ENCODE measurements at places on chromosomes 2 and 18.

DNA sequence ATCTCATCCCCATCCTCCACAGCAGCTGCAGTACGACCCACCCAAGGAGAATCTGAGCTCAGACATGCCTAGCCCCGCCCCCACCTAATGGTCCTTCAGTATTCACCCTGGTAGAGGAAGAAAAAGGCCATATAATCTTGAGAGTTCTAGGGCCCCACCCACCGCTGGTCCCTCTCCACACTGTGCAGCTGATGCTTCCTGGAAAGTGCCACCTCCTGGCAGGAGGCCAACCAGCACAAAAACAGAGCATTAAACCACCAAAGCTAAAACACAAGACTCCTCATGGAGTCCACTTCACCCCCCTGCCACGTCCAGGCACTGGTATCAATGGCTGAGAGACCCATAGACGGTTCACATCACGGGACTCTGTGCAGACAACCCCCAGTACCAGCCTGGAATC lies 40.7 kb downstream of the MC4R start:
- no peak for DNase-seq

- no peak for DNase-seq
Measured at GRCh38 chr18:44652722-44653121, 28.0 kb upstream of the SETBP1 start.

GRCh38 chr2:107721178-107721577 lies 105.5 kb upstream of the RGPD4 start:
- no peak for DNase-seq

GRCh38 chr2:144325086-144325485 lies 194.8 kb downstream of the ZEB2 start:
- no peak for DNase-seq

DNA sequence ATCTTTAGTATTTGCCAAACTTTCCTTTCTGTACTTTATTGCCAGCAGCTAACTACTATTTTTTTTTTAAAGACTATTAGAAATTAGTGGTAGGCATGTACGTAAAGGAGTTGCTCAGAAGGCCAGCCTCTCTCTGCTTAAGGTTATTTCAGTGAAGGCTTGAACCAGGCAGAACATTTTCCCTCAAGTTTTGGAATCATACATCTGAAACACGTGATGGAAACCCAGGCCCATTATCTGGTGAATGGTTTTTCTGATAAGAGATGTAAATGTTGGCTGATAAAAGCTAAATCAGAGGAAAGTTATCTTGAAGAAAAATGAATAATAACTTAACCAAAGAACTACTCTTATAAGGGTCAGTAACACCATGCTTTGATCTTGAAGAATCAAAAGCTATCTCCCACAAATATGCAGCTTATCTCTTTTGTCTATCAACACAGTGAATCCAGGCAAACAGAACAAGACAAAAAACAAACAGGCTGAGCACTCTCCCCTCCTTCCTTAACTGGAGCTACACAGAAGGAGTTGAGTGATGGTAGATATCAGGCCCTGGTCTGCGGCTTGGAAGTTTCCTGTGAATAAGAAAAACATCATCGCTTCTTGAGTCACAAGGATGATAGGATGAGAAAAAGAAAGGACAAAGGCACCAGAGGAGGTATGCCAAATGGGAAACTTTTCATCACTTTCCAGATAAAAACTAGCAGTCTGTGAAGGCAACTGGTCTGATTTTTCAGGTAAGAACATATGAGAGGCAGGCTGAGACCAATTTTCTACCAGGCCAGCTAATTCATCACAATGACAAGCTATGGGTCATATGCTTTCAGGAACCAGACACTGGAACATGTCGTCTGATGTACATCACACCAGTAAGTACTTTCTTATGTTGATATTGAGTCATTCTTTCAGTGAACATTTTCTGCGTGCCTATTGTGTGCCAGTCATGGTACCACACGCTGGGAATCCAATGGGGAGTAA lies 88.4 kb upstream of the STK17B start:
- peak; percentile 91 for DNase-seq

DNA sequence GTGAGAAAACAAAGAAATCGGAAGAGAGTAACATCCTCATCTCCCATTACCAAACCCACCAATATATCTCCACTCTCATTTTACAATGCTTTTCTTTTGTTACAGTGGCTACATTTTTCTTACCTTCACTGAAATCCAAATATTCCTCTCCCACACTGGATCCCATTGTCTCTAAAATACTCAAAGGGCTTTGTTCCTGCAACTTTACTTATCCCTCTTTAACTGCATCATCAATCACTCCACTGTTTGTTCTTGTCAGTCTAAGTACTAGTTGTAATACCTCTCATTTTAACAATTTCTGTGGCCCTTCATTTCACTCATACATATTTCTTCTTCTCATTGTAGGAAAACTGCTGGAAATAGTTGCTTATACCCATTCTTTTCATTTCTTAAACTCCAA lies 464.2 kb upstream of the PIK3C3 start:
- no peak for DNase-seq

- DNase-seq, result no peak
Measured at GRCh38 chr2:40400336-40400953, 51.4 kb downstream of the SLC8A1 start.

- DNase-seq, result no peak
Measured at GRCh38 chr2:163731735-163732134, 4.1 kb downstream of the FIGN start.

- no peak for DNase-seq
Measured at GRCh38 chr2:197270601-197271000, 40.0 kb downstream of the ANKRD44 start.

DNA sequence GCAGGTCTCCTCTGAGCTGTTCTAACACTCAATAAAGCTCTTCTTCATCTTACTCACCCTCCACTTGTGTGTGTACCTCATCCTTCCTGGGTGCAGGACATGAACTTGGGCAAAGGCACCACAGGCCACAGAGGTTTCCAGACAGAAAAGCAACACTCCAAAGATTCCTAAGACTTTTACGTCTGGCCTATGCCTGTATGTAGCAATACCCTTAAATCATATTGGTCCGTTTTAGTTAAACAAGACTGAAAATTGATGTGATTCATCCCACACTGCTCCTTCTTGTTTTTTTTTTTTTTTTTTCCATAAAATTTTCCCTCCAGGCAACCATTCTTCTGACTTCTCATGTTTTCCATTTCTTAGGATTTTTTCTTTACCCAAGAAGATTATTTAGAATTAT lies 404.3 kb downstream of the PID1 start:
- DNase-seq, result no peak

DNA sequence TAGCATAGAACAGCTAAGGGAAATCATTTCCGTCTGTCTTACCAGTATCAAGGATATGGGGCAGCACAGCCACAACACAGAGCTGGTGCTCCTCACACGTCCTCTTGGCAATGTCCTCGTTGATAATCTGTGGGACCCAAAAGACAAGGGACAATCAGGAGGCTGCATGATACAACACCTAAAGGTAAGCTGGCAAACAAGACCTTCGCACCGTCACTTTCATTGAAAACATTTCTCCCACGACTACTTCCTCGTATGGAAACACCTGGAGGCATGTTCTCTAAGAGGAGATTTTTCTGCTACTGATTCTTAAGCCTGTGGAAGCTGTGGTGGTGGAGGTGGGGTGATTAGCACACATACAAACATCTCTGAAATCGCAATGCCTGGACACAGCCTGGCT lies 23.7 kb downstream of the PDIA6 start:
- peak; percentile 30 for DNase-seq

DNA sequence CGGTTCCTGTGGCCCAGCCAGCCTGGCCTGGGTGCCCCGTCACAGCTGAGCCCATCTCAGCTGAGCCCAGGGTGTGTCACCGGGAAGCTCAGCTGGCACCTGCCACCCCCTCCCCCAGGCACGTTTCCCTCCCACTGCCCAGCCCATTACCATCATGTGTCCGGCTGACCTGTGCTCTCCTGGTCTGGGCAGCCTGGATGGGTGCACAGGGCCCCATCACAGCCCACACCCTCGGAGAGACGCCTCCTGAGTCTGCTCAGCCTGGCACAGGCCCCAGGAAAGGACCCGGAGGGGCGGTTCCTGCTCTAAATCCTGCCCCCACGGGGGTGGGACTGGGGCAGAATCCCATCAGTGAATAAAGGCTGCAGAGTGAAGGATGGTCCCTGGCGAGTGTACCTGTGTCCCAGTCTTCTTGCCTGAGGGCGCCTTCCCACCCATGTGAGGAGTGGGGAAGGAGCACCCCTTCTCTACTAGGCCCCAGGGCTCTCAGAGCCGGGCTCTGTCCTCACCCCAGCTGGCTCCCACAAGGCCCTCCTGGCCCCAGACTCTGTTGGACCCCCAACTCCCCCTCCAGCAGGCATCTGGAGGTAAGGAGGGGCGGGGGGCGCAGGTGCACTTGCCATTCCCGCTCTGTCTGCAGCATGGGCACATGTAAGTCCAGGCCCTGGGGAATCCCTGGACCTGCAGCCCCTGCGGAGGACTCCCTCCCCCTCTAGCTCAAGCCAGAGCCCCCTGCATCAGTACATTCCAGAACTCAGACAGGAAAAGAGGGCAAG lies 21.2 kb downstream of the GPC1 start:
- no peak for DNase-seq

DNA sequence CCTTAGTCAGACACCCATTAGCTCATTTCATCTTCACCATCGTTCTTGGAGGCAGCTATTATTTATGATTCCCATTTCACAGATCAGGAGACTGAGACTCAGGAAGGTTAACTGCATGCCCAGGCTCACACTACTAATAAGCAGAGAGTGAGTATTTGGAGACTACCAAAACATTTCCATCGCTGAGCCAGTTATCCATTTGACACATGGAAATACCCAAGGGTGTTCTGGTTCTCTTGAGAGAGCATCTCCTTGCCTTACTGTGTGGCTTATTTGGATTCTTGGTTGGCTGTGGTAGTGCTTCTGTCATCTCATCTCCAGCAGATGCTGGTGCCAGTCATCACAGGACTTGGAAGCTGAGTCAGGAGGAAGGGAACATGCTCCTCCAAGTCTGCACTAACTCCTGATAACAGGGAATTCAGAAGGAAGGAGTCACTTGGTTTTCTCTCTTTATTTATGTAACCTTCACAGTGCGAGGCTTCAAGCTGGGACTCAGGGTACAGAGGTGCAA lies 55.2 kb downstream of the RASGRP3 start:
- no peak for DNase-seq

GRCh38 chr18:74281011-74281979 lies 10.5 kb downstream of the CYB5A start:
- DNase-seq, result no peak

DNA sequence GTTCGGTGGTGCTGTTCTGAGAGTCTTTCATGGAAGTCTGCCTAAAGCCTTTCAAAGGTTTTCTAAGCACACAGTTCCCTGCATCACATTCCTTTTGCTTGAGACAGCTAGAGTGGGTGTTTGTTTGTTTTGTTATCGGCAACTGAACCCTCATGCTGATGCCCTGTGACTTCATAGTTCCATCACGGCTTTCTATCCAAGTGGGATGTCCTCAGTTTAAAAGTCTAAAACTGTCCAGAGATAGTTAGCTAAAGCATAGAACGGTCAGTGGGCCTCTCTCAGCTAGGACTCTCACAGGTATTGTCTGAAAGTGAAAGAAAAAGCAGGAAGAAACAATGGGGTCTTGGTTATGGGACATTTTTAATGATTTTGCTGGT lies 337.3 kb downstream of the OSR1 start:
- DNase-seq, result no peak

GRCh38 chr2:24463271-24463670 lies 27.8 kb upstream of the NCOA1 start:
- no peak for DNase-seq

GRCh38 chr2:196168181-196168580 lies 3.2 kb downstream of the STK17B start:
- DNase-seq, result no peak

DNA sequence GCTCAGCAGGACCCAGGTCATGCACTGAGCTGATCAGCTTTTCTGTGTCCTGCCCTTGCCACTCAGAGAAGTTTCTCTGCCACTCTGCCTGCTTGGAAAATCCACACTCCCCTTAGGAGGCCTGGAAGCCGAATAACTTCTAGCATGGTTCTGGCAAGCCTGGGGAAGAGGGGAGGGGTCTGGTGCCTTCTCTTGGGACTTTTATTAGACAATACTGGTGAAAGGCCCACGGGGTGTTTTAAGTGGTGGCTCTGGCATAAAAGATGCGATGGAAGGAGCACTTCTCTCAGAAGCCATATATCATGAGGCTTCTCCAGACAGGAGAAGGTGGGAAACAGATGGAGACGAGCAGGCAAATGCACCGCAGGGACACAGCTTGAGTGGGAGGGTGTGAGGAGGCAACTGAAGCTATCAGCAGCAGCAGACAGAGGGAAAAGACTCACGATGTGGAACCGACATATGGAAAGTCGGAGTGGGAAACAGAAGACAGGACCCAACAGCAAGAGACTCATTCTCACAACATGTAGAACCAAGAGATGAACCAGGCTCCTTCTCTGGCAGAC lies 141.8 kb upstream of the CTNNA2 start:
- DNase-seq, result no peak

DNA sequence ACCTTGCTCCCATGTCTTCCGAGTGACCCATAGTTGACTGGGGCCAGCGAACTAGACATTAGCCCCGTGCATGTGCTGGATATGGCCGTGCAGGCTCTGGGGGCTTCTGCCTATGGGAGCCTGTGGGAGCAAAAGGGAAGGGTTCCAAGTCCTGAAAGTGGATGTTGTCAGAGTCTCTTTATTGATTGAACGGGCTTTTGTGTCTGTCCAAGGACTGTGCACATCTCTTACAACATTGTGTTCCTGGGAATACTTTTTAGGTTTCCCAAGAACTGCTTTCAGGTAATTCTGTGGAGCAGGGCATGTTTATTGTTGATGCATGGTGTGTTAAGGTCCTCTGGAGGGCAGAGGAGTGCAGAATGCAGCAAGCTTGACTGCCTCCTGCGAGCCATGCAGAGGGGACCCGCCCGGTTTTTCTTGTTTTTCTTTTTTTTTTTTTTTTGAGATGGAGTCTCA lies 5.0 kb downstream of the RNF144A start:
- DNase-seq, result peak; percentile 28

DNA sequence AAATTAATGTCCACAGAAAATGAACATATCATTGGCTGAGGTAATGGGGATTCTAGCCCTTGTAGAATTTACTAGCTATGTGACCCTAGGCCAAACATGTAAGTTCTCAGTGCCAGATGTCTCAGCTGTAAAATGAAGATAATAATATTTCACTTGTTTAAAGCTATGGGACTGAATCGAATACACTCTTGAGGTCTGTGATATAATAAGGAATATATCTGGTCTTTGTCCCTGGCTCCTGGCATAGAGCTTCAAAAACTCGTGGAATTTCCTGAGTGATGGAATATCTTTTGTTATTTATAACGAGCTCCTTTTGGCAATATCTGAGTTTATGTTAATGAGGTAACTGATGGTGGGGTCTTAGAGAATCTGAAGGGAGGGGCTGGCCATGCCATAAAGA lies 201.4 kb upstream of the CYP26B1 start:
- no peak for DNase-seq

- no peak for DNase-seq
Measured at GRCh38 chr2:157250836-157251235, 6.7 kb upstream of the GALNT5 start.

DNA sequence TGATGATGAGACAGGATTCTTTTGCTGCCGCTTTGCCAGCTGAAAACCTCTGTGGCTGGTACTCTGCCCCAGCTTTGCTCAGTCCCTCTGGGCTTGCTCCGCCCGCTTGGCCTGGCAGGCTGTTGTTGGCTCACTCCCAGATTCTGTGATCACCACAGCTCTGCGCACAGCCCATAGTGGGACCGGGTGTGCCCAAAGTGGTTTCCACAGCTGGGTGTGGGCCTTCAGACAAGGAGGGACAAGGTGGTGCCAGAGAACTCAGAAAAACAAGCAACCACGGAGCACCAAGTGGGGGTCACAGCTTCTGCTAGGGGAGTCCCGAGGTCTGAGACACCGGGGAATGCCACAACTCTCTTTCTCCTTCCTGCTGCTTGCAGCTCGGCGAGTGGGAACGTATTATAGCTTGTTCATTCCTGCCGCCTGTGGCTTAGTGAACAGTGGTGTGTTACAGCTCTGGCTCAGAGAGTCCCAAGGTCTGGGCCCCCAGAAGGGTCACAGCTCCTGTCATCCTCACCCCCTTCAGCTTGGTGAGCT lies 9.2 kb upstream of the KYNU start:
- no peak for DNase-seq
